ENCODE measurements at places on chromosomes 7 and 10. TPM values are rescaled to one million over a fixed set of nuclear protein-coding genes. Genes with fewer than 3 reads are reported as not detected.

DNA sequence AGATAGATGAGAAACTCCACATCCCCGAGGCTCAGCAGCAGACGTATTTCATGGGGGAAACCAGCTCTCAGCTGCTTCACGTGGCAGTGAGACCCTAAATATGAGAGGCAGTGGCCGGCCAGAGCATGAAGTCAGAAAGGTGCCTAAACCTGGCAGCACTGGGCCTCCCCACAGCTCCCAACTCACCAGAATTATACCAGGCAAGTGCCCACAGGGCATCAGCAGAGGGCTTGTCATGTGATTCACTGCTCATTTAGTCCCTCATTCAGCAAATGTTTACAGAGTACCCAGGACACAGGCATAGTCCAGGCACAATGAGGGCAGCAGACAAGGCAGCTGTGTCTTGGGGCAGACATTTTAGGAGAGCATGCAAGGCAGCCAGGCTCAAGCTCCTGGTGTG is 212.6 kb downstream of the PTPRN2 start:
- no peak for DNase-seq

Gene ANKRD1
- total RNA-seq, result 8,287 TPM

GRCh38 chr7:157523766-157524421 is 187.1 kb downstream of the DNAJB6 start:
- DNase-seq, result no peak

GRCh38 chr10:54985732-54986131 is 184.7 kb upstream of the PCDH15 start:
- no peak for DNase-seq

DNA sequence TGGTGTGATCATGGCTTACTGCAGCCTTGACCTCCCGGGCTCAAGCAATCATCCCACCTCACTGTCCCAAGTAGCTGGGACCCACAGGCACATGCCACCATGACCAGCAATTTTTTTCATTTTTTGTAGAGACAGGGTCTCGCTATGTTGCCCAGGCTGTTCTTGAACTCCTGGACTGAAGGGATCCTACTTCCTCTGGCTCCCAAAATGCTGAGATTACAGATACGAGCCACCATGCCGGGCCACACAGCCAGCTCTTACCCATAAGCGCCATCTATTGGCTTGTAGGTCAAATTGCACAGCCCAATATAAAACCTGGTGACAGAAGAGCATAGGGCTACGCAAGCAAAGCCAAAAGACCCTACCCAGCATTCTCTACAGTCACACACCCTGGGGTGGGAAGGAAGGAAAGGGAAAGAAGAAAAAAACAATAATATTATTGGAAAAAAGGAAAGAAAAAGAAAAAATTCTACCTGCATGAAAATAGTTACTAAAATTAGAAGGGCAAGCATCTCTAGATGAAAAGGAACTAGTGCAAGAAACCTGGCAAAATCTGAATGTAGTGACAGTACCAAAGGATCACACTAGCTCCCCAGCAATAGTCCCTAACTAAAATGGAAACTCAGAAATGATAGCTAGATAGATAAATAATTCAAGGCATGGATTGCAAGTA is 29.4 kb upstream of the AMPH start:
- DNase-seq, result no peak
